Stimulated activated CD8-positive, alpha-beta memory T cell treated with anti-CD3 and anti-CD28 coated beads, Interleukin-2, amount 100 ng/mL, for 1 hour (primary cell): ENCODE measurements at places on chromosomes 12 and 14.

DNA sequence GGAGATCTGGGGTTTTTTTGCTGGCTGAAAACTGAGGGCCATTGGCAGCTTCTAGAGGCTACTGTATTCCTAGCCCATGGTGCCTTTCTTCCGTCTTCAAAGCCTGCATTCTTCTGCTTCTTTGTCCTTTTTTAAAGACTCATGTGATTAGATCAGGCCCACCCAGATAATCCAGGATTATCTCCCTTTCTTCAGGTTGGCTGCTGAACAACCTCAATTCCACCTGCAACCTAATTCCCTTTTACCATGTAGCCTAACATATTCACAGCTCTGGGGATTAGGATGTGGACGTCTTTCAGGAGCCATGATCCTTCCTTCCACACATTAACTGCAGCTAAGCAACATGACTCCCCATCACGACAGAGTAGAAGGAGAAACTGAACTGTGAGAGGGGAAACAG, 985.5 kb downstream of the DIO2 start:
- DNase-seq: no peak

- no peak for DNase-seq
Observed at GRCh38 chr14:93207468-93208308, 632 bp downstream of the UBR7 start.

GRCh38 chr12:94133964-94134795, 14.2 kb upstream of the PLXNC1 start:
- no peak for DNase-seq

DNA sequence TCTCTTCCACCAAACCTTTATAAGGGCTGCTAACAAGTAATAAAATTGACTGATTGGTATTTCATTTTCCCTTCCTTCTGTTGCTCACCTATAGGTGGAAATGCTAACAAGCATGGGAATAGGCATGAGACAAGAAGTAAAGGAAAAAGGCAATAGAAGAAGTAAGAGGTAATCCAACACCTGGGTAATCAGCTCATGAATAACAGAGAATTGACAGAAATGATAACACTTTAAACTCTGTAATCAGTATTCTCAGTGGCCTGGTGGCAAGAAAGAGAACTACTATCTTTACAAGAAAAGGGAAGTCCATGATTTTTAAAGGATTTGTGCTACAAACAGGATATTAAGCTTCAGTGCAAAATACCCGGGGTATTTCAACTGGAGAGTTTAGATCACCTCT, 737.8 kb downstream of the RERGL start:
- DNase-seq: no peak

- no peak for DNase-seq
Observed at GRCh38 chr12:94563286-94563685, 87.1 kb downstream of the TMCC3 start.

DNA sequence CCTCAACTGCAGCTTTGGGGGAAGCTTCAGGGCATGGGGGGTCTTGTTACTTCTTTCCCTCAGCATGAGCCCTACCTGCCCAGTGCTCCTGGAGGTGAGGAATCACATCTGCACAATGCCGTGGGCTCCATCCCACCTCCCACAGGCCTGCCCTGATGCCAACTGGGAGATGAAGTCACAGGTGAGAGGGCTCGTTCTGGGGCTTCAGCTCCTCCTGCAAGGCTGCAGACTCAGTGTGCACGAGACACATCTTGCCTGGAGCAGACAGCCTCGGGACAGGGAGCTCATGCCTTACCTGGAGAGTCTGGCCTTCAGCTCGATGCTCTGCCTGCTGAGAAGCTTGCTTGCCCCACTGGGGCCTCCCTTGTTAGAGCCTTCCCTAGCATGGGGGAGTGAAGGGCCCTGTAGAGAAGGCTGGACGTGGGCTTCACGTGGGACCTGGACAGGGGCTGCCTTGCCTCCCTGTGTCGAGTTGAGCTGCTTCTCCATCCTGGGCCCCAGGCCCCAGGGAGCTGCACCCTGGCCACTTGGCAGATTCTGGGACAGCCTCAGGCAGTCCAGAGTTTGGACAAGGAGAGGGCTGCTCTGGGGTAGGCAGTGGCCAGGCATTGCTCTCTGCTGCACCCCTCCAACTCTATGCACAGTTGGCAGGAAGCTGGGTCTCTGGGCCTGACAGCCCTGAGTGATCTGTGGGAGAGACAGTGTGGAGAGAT, 171.4 kb downstream of the KIF26A start:
- DNase-seq: no peak
